ENCODE measurements at places on chromosomes 1 and 21.

DNA sequence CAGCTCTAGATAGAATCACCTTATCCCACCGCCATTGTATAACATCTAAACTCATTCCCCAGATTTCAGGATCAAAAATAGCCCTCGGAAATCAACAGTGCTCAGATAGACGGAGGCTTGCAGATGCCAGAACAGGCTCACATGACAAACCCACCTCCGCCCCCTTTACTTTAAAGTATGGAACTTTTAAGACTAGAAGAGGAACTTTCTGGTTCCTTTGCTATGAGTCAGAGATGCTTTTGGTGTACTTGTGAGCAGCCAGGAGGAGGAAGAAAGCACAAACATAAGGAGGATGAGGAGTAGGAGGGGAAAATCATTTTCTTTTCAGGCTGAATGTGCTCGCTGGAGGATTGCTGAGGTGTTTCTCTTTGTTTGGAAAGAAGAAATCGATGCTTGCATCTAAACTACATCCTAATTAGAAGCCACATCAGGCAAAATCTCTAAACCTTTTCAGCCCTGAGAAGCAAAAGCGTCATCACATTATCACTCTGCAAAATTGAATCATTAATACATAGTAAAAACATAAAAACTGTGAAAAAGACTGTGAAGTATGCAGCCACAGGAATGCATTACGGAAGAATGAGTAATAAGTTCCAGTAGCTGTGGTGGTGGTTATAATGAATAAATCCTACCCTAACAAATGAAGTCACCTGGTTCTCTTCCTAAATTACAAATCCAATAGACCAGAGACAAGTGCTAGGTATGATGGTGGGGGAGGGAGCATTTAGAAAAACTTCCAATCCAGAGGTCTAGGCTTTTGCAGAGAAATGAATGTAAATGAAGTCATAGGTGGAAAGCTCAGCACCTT, 251.3 kb downstream of the KCNH1 start:
- DNase-seq = no peak

DNA sequence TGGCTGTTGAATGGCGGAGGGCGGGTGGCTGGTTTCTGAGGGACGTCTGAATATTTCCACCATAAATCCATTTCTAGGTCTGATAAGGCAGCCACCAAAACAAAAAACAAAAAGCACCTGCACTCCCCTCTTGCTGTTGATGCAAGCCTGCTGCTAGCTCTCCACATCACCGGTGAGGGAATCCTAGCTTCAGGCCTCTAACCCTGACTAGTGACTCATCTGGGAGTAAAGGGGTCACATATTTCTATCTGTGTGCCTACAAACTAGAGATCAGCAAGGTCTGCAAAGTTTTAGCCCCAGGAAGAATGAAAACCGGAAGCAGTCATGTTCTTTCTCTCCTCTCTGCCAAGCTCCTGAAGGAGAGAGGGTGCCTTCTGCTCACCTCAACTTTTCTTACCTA, 10.3 kb upstream of the ERMAP start:
- no peak for DNase-seq

DNA sequence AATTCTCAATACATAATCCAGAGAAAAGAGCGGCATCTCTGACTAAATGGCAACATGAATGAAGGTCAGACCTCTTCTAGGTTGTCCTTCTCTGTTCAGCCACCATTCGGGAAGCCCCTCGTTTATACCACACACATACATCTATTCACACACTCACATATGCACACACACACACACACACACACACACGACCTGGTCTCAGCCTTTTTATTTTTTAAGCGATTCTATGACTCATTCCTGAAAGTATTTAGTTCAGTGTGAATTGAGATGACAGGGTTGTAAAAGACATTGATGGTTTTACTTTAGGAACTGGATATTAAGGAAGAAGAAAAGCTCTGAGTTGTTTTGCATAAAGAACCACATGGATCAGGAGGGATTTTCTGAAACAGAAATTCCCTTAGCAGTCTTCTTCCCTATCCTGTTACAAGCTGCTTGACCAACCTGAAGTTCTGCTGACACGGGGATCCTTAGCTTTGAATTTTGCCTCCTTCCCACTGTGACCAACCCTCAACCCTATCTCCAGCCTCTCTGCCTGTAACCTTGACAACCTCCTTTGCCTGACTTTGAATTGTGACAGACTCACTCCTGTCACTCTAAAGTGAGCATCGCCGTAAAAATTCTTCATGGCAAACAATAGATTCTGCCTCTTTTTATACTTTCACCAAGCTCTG, 383.1 kb upstream of the ESRRG start:
- no peak for DNase-seq

- no peak for DNase-seq
Observed at GRCh38 chr1:70627910-70628309, 216.8 kb downstream of the CTH start.

DNA sequence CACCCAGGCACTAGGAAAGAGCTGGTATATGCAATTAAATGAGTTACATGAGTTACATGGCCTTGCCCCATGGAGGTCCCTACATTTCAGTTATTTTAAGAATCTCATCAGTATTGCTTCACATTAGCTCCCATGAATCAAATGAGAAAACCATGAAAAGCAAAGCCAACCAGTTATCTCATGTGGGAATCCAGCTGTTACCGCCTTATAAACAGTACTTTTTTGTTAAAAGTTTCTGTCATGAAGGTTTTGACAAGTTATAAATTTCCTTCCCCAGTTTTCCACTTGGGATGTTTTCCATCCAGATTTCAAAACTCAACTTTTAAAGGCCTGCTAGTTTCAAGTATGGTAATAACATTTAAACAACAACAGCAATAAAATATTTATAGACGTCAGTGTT, 544.8 kb downstream of the NUF2 start:
- no peak for DNase-seq

- DNase-seq = no peak
Observed at GRCh38 chr1:239757716-239758115, 334.0 kb upstream of the FMN2 start.

- DNase-seq = no peak
Observed at GRCh38 chr1:154992721-154993571, 440 bp upstream of the LENEP start.

- no peak for DNase-seq
Observed at GRCh38 chr21:42097860-42098454, 26.8 kb downstream of the UMODL1 start.

GRCh38 chr1:182635871-182636270, 31.7 kb upstream of the RGS16 start:
- DNase-seq = no peak

DNA sequence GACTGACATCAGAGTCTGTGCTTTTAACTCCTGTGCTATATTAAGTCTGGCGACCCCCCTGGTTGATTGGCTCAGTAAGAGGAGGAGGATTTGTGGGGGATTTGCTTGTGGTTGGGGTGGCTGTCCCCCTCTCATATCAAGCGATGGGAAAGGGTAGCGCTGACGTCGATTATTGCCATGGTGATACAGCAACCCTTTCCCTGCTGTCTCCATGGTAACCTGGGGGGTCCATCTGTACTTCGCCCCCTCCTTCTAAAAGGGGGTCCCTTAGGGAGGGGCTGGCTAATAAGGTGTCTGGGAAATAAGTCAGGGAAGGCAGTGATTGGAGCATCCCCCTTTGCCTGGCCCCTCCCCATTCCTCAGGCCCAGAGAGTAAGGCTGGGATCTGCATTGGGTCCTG, 4.7 kb downstream of the FAM229A start:
- DNase-seq = no peak

DNA sequence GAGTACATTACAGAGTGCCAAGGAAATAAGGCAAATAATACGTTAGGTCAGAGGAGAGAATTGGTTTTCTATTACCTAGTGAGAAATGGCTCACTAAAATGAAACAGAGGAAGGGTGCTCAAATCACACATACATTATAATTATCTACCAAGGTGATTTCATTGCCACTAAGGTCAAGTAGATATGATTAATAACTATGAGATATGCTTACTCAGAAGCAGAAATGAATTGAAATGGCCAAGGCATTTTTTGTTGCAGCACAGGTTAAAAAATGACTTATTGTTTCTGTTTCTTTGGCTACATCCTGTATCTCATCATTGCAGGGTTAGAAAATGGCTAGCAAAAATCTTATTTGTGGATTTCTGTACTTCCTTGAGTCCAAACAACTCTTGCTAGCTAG, 154.5 kb upstream of the GORAB start:
- no peak for DNase-seq

DNA sequence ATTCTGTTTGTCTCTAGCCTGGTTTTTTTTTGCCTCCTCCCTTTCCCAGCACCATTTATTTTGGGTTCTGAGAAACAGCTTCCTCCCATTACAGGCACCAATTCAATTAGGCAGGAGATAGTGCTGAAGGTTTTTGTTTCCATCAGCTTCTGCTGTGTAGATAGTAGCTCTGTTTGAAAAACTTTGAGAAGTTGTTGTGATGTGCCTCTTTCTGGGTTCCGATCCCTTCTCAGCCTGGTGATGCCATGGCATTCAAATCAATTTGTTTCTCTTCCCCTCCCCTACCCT, 109.0 kb downstream of the NFIA start:
- no peak for DNase-seq

DNA sequence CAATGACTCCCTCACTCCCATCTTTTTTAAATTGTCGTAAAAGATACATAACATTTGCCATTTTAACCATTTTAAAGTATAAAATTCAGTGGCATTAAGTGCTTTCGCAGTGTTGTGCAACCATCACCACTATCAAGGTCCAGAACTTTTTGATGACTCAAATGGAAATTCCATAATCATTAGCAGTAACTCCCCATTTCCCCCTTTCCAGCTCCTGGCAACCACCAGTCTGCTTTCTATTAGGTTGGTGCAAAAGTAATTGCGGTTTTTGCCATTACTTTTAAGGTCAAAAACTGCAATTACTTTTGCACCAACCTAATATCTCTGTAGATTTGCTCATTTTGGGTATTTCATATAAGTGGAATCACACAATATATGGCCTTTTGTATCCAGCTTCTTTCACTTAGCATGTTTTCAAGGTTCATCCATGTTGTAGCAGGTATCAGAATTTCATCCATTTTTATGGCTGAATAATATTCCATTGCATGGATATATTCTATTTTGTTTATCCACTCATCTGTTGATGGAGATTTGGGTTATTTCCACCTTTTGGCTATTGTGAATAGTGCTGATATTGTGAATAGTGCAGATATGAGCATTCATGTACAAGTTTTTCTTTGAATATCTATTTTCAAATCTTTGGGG, 159.7 kb downstream of the HIVEP3 start:
- DNase-seq = no peak
